Effector memory CD8-positive, alpha-beta T cell (primary cell): ENCODE measurements at places on chromosomes 7 and 10.

DNA sequence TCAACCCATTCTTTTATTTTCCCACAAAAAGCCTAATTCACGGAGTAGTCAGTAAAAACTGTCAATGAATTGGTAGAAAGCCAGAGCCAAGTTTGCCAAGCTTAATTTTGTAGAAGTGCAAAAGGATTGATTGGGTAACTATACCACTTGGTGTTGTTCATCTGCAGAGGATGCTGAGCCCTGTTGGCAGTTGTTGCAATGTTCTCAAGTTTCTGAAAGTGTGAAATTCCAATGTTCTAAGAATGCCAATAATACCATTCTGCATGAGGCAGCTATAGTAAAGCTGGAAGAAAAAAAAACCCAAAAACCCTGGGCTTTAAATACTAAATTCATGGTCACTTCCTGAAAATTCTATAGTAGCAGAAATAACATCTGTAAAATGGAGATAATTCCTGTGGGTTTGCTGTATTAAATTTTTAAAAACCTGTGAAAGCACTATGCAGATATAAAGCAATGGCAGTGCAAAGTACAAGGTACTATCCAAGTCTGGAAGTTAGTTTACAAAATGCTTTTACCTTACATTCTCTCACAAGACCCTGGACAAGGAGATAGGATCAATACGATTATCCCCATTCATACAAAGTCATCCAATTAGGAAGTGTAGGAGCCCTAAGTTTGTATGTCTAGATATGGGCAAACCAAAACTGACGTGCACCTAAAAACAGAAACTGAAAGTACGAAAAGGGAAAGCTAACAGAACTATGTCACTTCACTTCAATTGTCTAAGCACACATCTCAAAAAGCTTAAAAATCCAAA lies 6.0 kb upstream of the PON1 start:
- peak overlapping the region; percentile 80 for H3K27ac ChIP-seq
- DNase-seq = no peak
- H3K4me3 ChIP-seq = peak overlapping the region; percentile 66

- DNase-seq = no peak
- no peaks in the 10 kb centered on the region for H3K36me3 ChIP-seq
- H3K4me3 ChIP-seq = no peak overlapping the region
- no peak overlapping the region for H3K27ac ChIP-seq
These were observed 22.4 kb upstream of the DMTF1 start for GRCh38 chr7:87129848-87130247.

- no peak overlapping the region for H3K27ac ChIP-seq
- DNase-seq = no peak
- H3K36me3 ChIP-seq = peaks cover 5% of the 10 kb centered on the region
- peak overlapping the region; percentile 17 for H3K4me3 ChIP-seq
- peaks cover 60% of the 10 kb centered on the region for H3K27me3 ChIP-seq
These were observed 75.4 kb upstream of the PDSS1 start for GRCh38 chr10:26621889-26622711.

DNA sequence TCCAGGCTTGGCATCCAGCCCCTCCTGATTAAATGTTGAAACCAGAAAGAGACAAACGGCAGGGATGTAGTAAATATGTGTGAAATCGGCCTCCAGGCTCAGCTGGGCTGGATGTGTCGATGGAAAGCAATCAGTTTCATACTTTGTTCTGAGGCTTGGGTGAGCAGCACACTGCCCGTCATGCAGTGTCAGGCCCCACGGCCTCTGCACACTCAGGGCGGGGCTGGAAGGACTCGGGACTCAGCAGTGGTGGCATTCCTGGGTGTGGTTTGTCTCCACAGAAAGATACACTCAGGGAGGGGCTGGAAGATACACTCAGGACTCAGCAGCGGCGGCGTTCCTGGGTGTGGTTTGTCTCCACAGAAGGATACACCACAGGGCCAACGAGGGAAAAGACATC lies 22.0 kb downstream of the ADGRA1 start:
- no peak for DNase-seq
- H3K36me3 ChIP-seq = no peaks in the 10 kb centered on the region
- H3K4me1 ChIP-seq = peaks cover 2% of the 10 kb centered on the region
- H3K27ac ChIP-seq = no peak overlapping the region
- peaks cover 23% of the 10 kb centered on the region for H3K27me3 ChIP-seq

DNA sequence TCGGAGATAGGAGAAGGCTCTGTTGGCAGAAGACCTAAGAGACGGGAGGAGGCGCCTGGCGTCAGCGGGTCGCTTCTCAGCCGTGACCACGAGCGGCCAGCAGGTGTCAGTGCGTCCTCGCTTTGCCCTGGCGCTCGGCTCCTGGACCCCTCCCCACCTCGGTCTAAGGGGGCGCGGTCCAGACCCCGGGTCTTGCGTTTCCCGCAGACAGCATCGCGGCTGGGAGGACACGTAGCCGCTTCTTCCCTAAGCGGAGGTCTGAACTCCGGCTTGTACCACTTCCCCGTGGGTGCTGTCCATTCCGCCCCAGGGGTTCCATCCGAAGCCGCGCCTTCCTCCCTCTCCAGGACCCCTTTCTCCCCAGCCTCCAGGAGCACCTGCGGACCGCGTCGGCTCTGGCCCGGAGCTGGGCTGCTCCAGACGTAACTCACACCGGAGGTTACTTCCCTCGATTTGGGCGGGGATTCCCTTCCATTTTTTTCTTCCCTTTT lies 593 bp upstream of the ADRA2A start:
- H3K4me1 ChIP-seq = peaks cover 12% of the 10 kb centered on the region
- DNase-seq = peak; percentile 20
- H3K27ac ChIP-seq = no peak overlapping the region
- peaks cover 62% of the 10 kb centered on the region for H3K27me3 ChIP-seq

DNA sequence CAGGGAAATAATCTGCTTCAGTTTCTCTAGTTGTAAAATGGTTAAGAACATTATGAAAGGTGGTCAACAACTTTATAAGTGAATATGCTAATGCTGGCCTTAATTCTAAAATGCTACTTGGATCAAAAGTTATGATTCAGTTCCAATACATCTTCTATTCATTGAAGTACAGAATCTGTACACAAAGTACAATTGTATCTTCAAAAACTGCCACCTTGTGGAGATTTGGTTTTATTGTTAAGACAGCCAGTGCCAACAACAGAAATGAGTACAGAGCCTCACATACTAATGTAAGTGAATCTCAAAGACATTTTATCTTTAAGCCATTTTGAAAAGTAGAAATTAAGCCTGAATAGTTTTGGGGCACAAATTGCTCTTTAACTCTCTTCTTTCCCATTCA lies 194.0 kb downstream of the CFTR start:
- H3K27me3 ChIP-seq = no peaks in the 10 kb centered on the region
- no peaks in the 10 kb centered on the region for H3K36me3 ChIP-seq
- no peak for DNase-seq
- H3K27ac ChIP-seq = no peak overlapping the region

GRCh38 chr10:66813122-66813521 lies 112.7 kb upstream of the LRRTM3 start:
- no peaks in the 10 kb centered on the region for H3K36me3 ChIP-seq
- H3K27ac ChIP-seq = no peak overlapping the region
- no peak overlapping the region for H3K4me3 ChIP-seq
- H3K27me3 ChIP-seq = no peaks in the 10 kb centered on the region
- no peaks in the 10 kb centered on the region for H3K4me1 ChIP-seq
- no peak for DNase-seq

- no peak overlapping the region for H3K27ac ChIP-seq
- no peaks in the 10 kb centered on the region for H3K36me3 ChIP-seq
- no peak for DNase-seq
- no peaks in the 10 kb centered on the region for H3K4me1 ChIP-seq
- no peak overlapping the region for H3K4me3 ChIP-seq
These were observed 32.8 kb upstream of the CPN1 start for GRCh38 chr10:100114460-100114859.

- no peak for DNase-seq
- H3K27me3 ChIP-seq = peaks cover 19% of the 10 kb centered on the region
- H3K36me3 ChIP-seq = no peaks in the 10 kb centered on the region
These were observed 66.5 kb downstream of the AFAP1L2 start for GRCh38 chr10:114337510-114338462.

DNA sequence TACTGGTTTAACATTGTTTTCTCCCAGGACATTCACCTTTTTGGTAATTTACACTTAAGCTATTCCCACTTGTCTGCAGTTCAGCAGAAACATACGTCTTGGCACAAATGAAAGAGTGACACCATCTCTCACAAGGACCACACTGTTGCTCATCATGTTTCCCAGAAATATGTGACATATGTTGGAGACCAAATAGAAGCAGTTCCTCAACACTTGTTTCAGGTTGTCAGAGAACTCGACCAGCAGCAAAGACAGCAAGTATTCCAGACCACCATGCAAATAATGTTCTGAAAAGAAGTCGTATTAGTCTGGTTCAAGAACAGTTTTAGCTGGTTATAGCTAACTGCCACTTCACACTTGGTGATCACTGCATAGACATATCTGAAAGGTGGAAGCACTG lies 81.3 kb upstream of the KLF6 start:
- peaks cover 13% of the 10 kb centered on the region for H3K4me1 ChIP-seq
- peak overlapping the region; percentile 8 for H3K4me3 ChIP-seq
- DNase-seq = no peak
- H3K27ac ChIP-seq = peak overlapping the region; percentile 53

- no peaks in the 10 kb centered on the region for H3K4me1 ChIP-seq
- peaks cover 5% of the 10 kb centered on the region for H3K27me3 ChIP-seq
- no peak overlapping the region for H3K27ac ChIP-seq
- no peak overlapping the region for H3K4me3 ChIP-seq
- H3K36me3 ChIP-seq = no peaks in the 10 kb centered on the region
These were observed 534.3 kb downstream of the PARD3 start for GRCh38 chr10:34280599-34281374.

DNA sequence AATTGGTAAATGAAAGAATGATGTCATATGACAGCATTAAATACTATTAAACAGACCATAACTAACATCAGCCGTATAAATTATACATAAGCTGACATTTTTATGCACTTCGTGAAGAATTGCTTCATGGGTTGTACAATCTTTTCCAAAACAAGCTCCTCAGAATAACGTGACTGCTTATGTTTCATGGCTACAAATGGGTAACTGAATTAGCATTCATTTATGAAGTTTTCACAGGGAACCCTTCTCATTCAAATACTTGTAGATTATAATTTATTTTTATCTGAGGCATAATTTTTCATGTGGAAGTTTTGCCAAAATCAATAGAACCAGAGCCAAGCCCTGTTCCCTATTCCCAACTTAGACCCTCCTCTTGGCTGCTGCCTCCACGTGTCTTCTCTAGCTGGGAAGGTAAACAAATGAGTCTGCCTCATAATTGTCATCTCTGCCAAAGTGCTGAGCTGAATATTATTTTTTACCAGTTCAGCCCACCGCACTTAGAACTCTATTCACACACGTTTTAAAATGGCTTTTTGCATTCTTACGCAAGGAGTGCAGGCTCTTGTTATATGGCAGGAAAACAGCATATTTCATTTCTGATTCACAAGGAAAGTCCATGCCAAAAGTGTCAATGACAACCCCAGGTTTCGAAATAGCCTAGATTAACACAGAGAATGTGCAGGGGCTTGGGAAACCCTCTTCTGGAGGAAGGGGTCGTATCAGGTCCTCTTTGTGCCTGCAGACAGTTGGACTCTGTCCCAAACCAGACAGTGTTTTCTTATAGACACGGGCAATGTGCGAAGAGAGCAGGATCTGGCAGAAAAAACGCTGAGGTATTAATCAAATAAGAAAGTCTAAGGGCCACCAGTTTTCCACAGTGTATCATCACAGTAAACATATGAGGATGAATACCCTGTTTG lies 370.7 kb upstream of the MGMT start:
- H3K4me1 ChIP-seq = no peaks in the 10 kb centered on the region
- H3K4me3 ChIP-seq = no peak overlapping the region
- no peak for DNase-seq
- H3K27me3 ChIP-seq = no peaks in the 10 kb centered on the region

GRCh38 chr10:14478604-14479003 lies 147.9 kb upstream of the FRMD4A start:
- DNase-seq = no peak
- no peaks in the 10 kb centered on the region for H3K4me1 ChIP-seq
- no peak overlapping the region for H3K27ac ChIP-seq
- H3K36me3 ChIP-seq = no peaks in the 10 kb centered on the region

GRCh38 chr7:32516551-32517100 lies 21.3 kb downstream of the AVL9 start:
- DNase-seq = no peak
- H3K4me1 ChIP-seq = peaks cover 67% of the 10 kb centered on the region
- H3K4me3 ChIP-seq = no peak overlapping the region

- H3K27me3 ChIP-seq = no peaks in the 10 kb centered on the region
- H3K36me3 ChIP-seq = peaks cover 98% of the 10 kb centered on the region
- DNase-seq = peak; percentile 57
These were observed 287.2 kb upstream of the MKLN1 start for GRCh38 chr7:131040467-131040932.

- H3K27me3 ChIP-seq = no peaks in the 10 kb centered on the region
- H3K4me3 ChIP-seq = peak overlapping the region; percentile 97
- peaks cover 58% of the 10 kb centered on the region for H3K4me1 ChIP-seq
- peak; percentile 83 for DNase-seq
These were observed 55.8 kb downstream of the RBM17 start for GRCh38 chr10:6144406-6145165.

DNA sequence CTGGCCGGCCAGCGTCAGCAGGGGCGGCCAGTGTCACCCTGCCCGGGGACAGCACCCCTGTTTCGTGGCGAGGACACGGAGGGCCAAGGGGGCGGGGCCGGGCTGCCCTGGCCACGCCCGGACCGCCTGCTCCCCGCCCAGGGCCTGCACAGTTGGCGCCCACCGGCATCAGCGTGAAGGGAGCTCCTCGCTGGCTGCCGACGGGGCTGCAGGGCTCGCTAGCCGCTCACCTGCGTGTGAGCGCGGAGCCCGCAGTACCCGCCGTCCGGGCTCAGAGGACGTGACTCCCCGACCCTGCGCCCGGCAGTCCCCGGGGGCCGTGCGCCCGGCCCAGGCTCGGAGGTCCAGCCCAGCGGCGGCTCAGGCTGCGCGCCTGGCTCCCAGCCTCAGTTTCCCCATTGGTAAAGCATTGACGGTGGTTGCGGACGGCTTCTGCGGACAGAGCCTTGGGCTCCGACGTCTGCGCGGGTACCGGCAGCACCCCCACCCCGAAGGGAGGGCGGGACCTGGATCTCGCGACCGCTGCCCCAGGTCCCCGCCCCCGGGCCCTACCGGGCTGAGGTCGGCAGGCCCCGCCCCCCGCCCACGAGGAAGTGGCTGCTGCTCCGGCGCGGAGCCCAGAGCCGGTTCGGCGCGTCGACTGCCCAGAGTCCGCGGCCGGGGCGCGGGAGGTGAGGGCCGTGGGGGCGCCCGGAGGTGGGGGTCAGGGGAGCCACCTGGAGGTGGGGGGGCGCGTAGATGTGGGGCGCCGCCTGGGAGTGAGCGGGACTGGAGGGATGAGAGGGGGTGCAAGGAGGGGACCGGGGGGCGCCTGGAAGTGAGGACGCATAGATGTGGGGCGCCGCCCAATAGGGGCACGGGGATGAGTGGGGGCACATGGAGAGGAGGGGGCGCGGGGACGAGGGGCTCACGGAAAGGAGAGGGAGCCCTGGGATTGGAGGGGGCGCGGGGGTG lies at the start of gene ARPC1B:
TSS of gene ARPC1B (plus strand) at position 620 of the 954 bp plus-strand sequence. CDS start 10,985 bp downstream, outside the sequence.
- peaks cover 56% of the 10 kb centered on the region for H3K36me3 ChIP-seq
- H3K27ac ChIP-seq = peak within 1 kb of the TSS; percentile 98
- H3K27me3 ChIP-seq = no peaks in the 10 kb centered on the region
- DNase-seq = peak; percentile 75
